ENCODE measurements at places on chromosomes 6 and 20.

DNA sequence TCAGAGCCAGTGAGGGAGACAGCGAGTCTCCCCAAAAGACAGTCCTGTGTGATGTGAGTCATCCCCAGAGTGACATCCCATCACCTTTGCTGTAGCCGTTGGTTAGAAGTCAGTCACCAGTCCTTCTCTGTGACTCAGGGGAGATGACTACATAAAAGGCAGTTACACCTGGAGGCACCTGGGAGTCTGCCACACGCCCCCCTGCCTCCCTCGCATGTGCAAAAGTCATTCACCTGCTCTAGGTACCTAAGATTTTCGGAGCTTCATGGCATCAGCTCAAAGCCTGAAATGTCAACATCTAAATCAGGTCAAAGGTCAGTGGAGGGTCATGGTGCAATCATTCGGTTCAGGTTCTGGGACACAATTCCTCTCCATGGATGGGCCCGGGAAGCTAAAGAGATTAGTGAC, 50.3 kb downstream of the PRR18 start:
- DNase-seq: no peak

GRCh38 chr6:9307786-9308185, 872.4 kb upstream of the SLC35B3 start:
- DNase-seq: no peak

GRCh38 chr6:130118236-130118635, 99.9 kb downstream of the L3MBTL3 start:
- no peak for DNase-seq

- DNase-seq: peak; percentile 21
Observed at GRCh38 chr6:93784794-93785693, 365.7 kb upstream of the EPHA7 start.

DNA sequence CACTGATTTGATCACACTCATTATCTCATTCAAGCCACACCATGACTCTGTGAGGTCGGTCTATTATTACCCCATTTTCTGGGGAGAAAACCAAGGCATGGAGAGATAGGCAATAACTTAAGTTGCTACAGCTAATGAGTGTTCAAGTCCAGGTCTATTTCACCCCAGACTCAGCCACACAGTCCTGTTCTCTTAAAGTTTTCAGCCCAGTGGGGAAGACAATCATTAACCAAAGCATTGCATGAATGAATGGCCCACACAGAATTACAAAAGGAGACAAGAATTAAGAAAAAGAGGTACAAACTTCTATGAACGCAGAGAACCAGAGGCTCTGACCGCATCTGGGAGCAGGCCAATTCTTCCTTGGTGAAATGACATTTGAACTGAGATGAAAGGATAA, 7.1 kb downstream of the BPI start:
- DNase-seq: no peak

GRCh38 chr20:49675368-49676151, 38.1 kb downstream of the B4GALT5 start:
- no peak for DNase-seq

DNA sequence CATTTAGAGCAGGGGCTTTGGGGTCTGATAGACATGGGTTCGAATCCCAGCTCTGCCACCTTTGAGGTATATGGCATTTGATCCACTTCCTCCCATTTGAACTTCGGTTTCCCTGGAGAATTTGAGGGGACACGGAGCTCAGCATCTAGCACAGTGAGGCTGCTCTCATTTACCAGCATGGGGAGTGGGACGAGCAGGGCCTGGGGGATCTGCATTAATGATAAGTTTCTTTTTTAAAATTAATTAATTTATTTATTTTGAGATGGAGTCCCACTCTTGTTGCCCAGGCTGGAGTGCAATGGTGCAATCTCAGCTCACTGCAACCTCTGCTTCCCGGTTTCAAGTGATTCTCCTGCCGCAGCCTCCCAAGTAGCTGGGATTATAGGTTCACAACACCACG, 52.6 kb downstream of the VSTM2L start:
- no peak for DNase-seq

DNA sequence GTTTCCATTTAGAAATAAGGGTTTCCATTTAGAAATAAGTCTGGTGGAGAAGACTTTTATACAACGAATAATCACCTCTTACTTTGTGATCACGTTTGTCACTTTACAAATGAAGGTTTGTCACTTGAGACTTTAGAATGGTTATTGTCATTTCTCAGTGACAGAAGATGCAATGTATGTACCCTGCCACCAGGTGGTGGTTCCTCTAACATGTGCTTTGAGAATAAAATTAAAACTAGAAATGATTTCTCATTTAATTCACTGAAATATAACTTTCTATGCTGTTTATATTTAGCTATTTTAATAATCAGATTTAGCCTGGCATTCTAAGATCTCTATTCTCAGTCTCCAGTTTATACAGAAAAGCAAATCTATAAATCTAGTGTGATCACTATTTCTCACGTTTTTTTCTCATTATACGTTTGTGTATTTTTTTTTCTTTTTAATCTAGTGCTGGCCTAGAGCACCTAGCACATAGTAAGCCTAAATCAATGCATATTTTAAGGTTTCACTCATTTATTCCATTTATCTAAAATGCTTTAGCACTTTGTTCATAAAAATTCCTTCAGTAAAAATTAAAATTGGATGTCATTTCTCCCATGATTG, 57.4 kb upstream of the TFAP2D start:
- DNase-seq: no peak

- DNase-seq: no peak
Observed at GRCh38 chr6:105894556-105894955, 191.6 kb upstream of the PRDM1 start.

GRCh38 chr20:3995749-3996320, 19.5 kb downstream of the RNF24 start:
- no peak for DNase-seq

- DNase-seq: no peak
Observed at GRCh38 chr6:44494011-44494501, 106.5 kb downstream of the CDC5L start.

DNA sequence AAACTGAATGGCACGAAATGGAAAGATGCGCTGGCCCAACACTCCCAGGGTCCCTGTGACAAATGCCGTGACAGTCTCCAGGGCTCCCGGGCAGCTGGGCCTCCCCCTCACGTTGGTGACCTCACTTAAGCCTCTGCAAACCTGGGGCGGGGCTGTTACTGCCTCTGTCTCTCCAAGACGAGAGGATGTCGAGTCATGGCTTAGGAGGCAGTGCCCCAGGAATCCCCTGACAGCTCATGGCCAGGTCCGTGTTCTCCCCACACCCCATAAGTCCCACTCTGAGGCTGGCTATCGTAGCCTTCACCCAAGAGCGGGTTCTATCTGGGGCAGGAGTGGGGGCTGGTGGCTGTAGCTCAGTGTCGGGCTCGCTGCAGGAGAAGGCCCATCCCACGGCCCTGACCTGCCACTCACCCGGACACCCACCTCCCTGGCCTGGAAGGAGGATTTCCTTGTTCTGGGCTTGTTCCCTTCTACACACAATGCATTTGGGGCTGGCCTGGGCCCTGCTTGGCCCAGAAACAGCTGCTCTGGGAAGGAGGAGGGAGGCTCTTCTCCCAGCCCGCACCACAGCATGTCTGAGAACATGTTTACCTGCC, 5.6 kb upstream of the RPS21 start:
- DNase-seq: no peak

DNA sequence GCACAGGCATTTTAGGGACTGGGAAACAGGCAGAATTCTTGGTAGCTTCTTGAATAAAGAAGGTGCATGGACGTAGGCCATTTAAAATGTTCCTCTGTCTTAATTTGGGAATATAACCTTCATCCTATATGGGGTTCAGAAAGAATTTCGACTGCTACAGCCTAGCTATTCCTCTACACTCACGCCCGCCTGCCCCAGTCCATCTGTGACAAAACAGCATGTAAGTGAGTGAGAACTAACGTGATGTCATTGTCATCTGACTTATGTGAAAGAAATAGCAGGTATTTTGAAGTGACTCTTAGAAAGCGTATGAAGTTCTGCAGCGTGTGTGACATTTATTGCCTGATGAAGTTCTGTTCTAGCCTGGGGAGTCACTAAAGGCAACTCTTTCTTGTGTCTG, 52.2 kb upstream of the SLC22A1 start:
- no peak for DNase-seq

GRCh38 chr6:125728739-125729138, 20.7 kb upstream of the HEY2 start:
- no peak for DNase-seq

DNA sequence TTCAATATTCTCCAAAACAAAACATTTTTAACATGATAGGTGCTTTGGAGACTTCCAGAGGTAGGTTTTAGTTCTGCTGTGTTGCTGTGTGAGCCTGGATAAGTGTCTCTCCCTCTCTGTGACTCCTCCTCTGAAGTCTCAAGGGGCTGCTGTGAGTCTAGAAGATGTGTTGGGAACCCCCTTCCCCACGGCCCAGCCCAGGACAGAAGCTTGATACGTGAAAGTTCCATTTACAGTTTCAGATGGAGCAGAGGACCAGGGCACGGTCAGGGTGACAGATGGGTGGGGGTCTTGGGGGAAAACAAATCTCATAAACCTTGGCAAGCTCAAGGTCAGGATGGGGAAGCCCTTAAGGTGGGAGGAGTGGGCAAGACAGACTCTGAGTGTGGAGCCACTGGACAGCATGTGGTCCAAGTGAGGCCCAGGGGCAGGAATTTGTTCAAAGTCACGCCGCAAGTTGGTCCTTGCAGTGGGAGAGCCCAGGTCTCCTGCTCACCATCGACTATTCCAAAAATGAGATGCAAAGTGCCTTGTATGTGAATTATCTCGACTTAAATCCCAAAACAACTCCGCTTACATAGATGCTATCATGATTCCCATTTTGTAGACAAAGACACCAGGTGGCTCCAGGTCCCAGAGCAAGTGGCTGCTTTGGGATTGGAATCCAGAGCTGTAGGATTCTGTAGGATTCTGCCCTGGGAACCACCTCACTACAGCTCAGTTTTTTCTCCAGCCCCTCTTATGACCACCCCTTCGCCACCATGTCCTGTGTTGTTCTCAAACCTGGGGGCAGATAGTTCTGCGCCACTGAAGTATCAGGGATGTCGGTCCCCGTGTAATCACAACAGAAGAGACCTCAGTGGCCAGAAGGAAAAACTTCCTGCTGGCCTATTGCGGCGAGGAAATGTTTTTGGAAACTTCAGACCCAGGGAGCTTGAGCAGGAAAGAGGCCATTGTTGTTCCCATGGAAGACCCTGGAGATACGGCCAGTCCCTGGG, 1.9 kb downstream of the TGM2 start:
- no peak for DNase-seq

Measured in gastrocnemius medialis (tissue), 4 donors.